Stimulated activated CD4-positive, alpha-beta T cell treated with anti-CD3 and anti-CD28 coated beads, TNF-alpha, amount 100 ng/mL, for 1 hour (primary cell): ENCODE measurements at places on chromosomes 16 and 17.

GRCh38 chr16:4788489-4788889 lies 344 bp upstream of the SEPTIN12 start:
- DNase-seq, result no peak

GRCh38 chr16:68737046-68737729 lies at the start of gene CDH1:
Gene CDH1, plus strand, starts transcription at chr16:68737292. Its CDS starts 124 bp downstream, at chr16:68737416.
- no peak for DNase-seq

GRCh38 chr17:83123896-83124801 lies 44.7 kb downstream of the METRNL start:
- DNase-seq, result no peak

- no peak for DNase-seq
Observed at GRCh38 chr17:83037874-83038165, 41.6 kb upstream of the METRNL start.

DNA sequence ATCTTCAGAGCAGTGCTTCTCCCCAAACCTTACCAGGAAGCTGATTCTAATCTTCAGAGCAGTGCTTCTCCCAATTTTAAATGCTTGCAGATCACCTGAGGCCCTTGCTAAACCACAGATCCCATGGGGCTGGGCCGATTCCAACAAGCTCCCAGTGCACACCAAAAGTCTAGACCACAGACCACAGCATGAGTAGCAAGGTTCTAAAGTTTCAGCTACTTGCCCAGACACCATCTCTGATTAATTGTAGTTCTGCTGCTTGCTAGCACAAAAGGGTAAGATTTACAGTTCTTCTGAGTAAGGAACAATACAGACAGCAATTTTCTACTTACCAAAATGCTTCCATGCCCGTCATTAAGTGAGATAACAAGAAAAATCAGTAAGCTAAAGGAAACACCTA lies 12.2 kb downstream of the CLEC3A start:
- no peak for DNase-seq

DNA sequence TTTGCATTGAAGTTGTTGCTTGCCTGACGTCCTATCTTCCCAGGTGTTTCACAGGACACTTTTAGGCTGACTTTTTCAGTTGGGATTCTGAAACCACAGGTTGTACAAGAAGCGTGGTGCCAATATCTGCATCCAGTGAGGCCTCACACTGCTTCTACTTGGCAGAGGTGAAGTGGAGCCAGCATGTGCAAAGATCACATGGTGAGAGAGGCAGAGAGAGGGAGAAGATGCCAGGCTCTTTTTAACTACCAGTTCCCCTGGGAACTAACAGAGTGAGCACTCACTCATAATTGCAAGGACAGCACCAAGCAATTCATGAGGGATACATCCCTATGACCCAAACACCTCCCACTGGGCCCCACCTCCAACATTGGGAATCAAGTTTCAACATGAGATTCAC lies 5.8 kb upstream of the ABCA6 start:
- DNase-seq, result no peak

GRCh38 chr17:11446316-11446715 lies 152.0 kb upstream of the DNAH9 start:
- no peak for DNase-seq

DNA sequence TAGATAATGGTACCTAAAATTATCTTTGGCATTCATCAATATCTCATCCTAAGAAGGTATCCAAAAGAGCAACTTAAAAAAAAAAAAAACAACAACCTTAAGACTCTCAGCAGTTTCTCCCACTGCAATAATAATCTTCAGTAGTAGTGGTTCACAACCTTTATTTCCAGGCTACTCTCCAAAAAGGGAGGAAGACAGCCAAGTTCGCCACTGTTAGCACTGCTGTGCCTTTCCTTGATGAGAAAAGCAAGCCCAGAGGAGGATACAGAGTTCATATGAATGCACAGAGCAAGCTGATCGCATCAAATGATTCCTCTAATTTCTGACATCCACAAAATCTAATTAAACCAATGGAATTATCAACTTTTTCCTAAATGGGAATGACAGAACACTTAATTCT lies 199.4 kb downstream of the AATF start:
- DNase-seq, result no peak

- no peak for DNase-seq
Observed at GRCh38 chr17:57861000-57861789, 11.4 kb upstream of the MRPS23 start.

DNA sequence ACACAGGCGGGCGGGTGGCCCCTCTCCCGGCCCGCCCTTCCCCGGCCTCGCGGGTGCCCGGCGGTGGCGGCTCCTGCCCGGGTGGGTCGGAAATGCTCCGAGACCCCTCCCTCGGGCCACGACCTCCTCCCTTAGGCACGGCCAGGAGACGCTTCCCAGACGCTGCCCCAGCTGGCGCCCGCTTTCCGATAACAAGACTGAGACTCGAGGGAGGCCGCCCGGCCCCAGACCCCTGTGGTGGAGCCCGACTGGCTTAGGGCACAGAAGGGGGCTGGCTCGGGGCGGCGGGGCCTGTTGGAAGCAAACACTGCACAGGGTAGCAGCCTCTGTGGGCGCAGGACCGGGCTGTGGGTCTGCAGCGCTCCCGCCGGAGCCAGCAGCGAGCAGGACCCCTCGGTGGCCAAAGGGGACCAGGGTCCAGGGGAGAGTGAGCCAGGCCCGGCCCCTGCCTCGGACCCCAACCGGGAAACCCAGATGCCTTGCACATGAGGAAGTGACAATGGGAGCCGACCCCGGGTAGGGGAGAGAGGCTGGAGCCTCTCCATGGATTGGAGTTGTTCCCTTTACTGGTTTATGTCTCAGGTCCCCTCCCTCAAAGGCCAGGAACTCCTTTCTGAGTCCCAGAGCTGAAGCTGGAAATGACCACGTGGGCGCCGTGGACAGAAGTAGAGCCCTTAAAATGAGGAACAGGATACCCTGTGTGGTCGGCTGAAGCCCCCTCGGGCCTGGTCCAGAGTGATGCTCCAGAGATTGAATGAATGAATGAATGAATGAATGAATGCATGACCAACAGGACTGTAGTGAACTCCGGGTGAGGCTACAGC lies 19.8 kb upstream of the ADCY7 start:
- no peak for DNase-seq

DNA sequence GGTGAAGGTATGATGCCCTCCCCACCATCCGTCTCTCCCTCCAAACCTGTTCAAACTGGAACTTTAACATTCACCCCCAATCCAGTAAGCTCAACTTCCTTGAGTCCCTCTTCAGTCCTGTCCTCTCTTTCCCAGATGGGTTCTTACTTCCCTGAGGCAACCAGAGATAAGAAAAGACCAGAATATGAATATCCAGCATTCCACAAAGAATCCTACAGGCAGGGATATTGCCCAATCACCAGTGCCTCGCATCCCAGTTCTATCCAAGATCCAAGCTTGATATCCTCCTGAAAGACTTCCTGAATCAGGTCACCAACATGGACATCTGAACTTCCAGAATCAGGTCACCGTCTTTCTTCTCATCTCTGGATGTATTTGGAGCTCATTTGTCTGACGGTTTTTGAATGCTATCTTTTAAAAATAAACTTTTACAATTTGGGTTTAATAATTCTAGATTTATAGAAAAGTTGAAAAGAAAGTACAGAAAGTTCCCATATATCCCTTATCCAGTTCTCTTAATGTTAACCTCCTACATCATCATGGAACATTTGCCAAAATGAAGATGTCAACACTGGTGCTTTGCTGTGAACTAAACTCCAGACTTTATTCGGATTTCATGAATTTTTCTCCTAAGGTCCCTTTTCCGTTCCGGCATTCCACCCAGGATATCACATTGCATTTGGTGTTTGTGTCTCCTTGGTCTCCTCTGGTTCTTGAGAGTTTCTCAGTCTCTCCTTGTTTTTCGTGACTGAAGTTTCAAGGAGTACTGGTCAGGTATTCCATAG lies 13.7 kb upstream of the COL1A1 start:
- DNase-seq, result no peak

DNA sequence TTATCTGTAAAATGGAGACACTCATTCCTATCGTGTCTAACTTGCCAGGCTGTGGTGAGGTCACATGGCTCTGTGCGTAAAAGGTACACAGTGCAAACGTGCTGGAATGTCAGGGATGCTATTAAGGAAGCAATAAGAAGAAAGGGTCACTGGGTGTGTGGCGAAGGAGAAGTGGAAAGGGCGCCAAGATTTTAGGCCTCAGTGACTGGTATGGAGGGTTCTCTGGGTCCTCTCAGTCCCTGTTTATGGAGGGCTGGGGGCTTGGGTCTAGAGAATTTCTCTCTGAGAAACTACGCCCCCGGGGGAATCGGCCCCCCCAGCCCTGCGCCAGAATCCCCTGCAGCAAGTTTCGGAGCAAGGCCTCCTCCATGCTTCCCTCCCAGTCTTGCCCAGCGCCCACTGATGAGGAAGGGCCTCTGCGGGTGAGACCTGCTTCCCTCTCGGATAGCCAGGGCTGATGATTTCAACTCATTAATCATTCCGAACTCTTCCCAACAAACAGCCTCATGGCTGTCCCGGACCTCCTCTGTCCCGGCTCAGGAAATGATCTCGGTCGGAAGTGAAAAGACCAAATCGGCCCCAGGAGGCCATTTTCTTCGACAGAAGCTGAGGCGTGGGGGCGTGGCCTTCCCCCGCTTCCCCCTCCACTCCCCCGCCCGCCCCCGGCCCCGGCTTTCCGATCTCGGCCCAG lies 1.2 kb upstream of the HEXIM1 start:
- DNase-seq, result no peak
